CD8-positive, alpha-beta memory T cell (primary cell): ENCODE measurements at places on chromosomes 2 and 18.

DNA sequence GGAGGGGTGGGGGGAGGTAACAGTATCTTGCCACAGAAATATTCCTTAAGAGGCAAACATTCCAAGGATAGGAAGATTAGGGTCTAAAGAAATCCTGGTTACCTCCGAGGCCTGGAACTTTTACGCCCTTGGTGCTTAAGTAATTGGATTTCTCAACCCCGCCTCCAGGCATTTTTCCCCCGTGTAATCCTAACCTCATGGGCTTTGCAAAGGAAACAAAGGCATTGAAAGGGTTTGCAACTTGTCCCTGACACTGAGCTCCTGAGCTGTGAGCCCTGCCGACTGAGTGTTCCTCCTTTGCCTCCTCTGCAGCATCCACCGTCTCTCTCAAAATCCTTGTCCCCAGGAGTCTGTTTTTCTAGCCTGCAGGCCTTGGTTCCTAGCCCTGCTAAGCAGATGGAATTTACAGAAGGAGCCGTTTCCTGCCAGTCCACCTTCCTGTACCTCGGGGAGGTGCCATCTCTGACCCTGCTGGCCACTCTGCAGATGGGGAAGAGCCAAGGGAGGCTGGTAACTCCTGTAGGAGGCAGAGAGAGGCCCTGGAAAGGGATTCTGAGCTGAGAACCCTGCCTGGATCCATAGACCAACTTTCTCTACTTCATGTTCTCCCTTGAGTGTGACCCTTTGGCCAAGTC is 24.2 kb downstream of the TET3 start:
- peaks cover under 1% of the 10 kb centered on the region for H3K4me1 ChIP-seq
- H3K4me3 ChIP-seq: no peak overlapping the region
- no peaks in the 10 kb centered on the region for H3K27me3 ChIP-seq
- H3K36me3 ChIP-seq: peaks cover 9% of the 10 kb centered on the region
- DNase-seq: no peak

DNA sequence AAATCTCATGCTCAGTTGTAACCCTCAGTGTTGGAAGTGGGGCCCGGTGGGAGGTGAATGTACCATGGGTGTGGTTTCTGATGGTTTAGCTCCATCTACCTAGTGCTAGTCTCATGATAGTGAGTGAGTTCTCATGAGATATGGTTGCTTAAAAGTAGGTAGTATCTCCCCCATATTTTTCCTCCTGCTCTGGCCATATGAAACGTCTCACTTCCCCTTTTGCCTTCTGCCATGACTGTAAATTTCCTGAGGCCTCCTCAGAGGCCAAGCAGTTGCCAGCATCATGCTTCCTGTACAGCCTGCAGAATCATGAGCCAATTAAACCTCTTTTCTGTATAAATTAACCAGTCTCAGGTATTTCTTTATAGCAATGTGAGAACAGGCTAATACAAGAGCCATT is 62.8 kb upstream of the RNF152 start:
- DNase-seq: no peak
- no peak overlapping the region for H3K4me3 ChIP-seq
- no peaks in the 10 kb centered on the region for H3K4me1 ChIP-seq
- H3K27me3 ChIP-seq: no peaks in the 10 kb centered on the region

- H3K4me3 ChIP-seq: no peak overlapping the region
- H3K36me3 ChIP-seq: no peaks in the 10 kb centered on the region
- H3K27me3 ChIP-seq: no peaks in the 10 kb centered on the region
- no peak for DNase-seq
- no peak overlapping the region for H3K27ac ChIP-seq
Observed at GRCh38 chr2:226354434-226354833, 445.2 kb downstream of the IRS1 start.

GRCh38 chr2:177380181-177380580 is 12.4 kb upstream of the AGPS start:
- no peaks in the 10 kb centered on the region for H3K4me1 ChIP-seq
- no peak overlapping the region for H3K4me3 ChIP-seq
- no peak overlapping the region for H3K27ac ChIP-seq
- no peaks in the 10 kb centered on the region for H3K36me3 ChIP-seq
- H3K27me3 ChIP-seq: no peaks in the 10 kb centered on the region
- no peak for DNase-seq

DNA sequence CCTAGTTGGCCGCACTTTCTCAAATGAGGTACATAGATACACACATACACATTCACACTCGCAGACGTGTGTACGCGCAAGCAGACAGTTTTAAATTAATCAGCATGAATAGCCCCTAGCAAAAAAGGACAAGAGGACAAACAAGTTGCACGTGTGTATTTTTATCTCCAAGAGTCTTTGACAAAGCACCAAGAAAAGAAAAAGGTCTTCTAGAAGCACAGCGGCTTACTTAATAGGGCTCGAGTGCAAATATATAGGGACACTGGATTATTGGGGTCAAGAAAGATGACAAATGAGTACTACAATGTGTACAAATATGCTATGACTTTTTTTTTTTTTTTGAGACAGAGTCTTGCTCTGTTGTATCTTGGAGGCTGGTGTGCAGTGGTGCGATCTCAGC is 1.7 kb upstream of the BCL2 start:
- H3K27me3 ChIP-seq: no peaks in the 10 kb centered on the region
- H3K4me1 ChIP-seq: peaks cover 6% of the 10 kb centered on the region
- no peak for DNase-seq
- no peaks in the 10 kb centered on the region for H3K36me3 ChIP-seq

GRCh38 chr18:25033747-25034471 is 318.1 kb downstream of the ZNF521 start:
- H3K4me1 ChIP-seq: no peaks in the 10 kb centered on the region
- H3K4me3 ChIP-seq: no peak overlapping the region
- no peaks in the 10 kb centered on the region for H3K27me3 ChIP-seq
- H3K36me3 ChIP-seq: no peaks in the 10 kb centered on the region
- no peak overlapping the region for H3K27ac ChIP-seq
- DNase-seq: no peak

DNA sequence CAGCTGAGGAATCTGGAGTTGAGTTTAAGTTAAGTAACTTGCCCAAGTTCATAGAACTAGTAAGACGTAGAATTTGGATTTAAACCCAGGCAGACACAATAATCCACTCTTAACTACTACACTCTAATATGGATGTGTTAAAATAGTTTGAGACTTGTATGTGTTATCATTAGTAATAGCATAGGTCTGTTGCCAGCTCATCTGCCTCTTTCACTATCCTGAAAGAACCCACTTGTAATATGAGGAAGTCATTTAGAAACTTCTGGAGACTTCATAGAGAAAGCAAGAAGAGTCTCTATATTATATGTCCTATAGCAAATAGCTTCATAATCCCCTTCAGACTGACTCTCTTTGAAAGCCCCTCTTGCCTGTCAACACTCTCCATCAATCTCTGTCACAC is 43.0 kb upstream of the ACADL start:
- no peaks in the 10 kb centered on the region for H3K27me3 ChIP-seq
- H3K4me1 ChIP-seq: no peaks in the 10 kb centered on the region
- DNase-seq: no peak
- no peaks in the 10 kb centered on the region for H3K36me3 ChIP-seq
- no peak overlapping the region for H3K27ac ChIP-seq

DNA sequence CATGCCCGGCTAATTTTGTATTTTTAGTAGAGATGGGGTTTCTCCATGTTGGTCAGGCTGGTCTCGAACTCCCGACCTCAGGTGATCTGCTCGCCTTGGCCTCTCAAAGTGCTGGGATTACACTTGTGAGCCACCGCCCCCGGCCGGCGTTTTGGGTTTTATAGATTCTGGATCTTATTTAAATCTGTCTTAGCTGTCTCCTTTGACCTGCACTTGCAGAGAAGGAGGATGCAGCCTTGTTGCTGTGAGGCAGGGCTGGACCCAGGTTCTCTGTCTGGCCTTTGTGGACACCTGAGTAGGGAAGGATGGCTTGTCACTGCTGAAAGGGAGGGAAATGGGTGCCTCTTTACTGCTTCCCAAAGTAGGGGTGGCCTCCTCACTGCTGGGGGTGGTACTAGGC is 83.0 kb upstream of the HS6ST1 start:
- H3K4me3 ChIP-seq: no peak overlapping the region
- DNase-seq: no peak
- H3K4me1 ChIP-seq: no peaks in the 10 kb centered on the region
- H3K27ac ChIP-seq: no peak overlapping the region

GRCh38 chr2:20596193-20596972 is 54.5 kb downstream of the HS1BP3 start:
- H3K4me1 ChIP-seq: no peaks in the 10 kb centered on the region
- no peaks in the 10 kb centered on the region for H3K27me3 ChIP-seq
- H3K36me3 ChIP-seq: no peaks in the 10 kb centered on the region
- H3K4me3 ChIP-seq: no peak overlapping the region
- H3K27ac ChIP-seq: peak overlapping the region; percentile 43

- H3K27ac ChIP-seq: no peak overlapping the region
- H3K4me3 ChIP-seq: no peak overlapping the region
- no peaks in the 10 kb centered on the region for H3K27me3 ChIP-seq
- no peaks in the 10 kb centered on the region for H3K36me3 ChIP-seq
- no peaks in the 10 kb centered on the region for H3K4me1 ChIP-seq
- no peak for DNase-seq
Observed at GRCh38 chr2:85221067-85221691, 88.0 kb downstream of the TCF7L1 start.

GRCh38 chr2:69122271-69122670 is 109.3 kb downstream of the ANTXR1 start:
- DNase-seq: no peak
- no peaks in the 10 kb centered on the region for H3K36me3 ChIP-seq
- no peaks in the 10 kb centered on the region for H3K27me3 ChIP-seq
- no peak overlapping the region for H3K4me3 ChIP-seq

DNA sequence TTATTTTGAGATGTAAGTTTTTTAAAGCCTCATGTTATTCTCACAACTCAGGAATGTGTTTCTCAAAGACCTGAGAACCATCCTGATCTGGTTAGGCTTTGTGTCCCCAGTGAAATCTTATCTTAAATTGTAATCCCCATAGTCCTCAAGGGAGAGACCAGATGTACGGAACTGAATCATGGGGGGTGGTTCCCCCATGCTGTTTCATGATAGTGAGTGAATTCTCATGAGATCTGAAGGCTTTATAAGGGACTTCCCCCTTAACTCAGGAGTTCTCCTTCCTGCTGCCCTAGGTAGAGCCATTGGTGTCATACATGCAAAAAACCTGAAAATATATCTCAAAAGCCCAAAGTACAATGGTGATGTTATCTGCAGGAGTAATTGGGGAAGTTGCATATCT is 836.7 kb downstream of the CBLN2 start:
- H3K4me3 ChIP-seq: no peak overlapping the region
- no peaks in the 10 kb centered on the region for H3K4me1 ChIP-seq
- DNase-seq: no peak
- no peak overlapping the region for H3K27ac ChIP-seq
- no peaks in the 10 kb centered on the region for H3K27me3 ChIP-seq

DNA sequence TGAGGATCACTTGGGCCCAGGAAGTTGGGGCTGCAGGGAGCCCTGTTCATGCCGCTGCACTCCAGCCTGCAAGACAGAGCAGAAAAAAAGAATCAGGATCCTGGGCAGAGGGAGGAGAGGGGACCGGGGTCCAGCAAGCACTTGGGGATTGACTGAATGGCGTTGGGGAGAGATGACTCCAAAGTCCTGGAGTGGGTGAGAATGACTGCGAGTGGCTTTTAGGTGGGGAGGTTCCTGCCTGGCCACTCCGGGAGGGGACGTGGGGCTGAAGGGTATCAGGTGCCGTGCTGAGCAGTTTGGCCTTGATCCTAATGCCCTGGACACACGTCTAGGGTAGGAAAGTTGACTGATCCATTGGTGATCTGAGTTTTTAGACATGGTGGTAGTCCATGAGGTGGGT is 3.5 kb upstream of the NFATC1 start:
- H3K27me3 ChIP-seq: peaks cover 6% of the 10 kb centered on the region
- H3K4me3 ChIP-seq: no peak overlapping the region
- no peaks in the 10 kb centered on the region for H3K36me3 ChIP-seq

- no peaks in the 10 kb centered on the region for H3K27me3 ChIP-seq
- H3K27ac ChIP-seq: no peak overlapping the region
- no peak overlapping the region for H3K4me3 ChIP-seq
- DNase-seq: no peak
Observed at GRCh38 chr2:239818086-239818485, 207.1 kb downstream of the NDUFA10 start.

- H3K4me1 ChIP-seq: no peaks in the 10 kb centered on the region
- H3K36me3 ChIP-seq: no peaks in the 10 kb centered on the region
- no peak overlapping the region for H3K4me3 ChIP-seq
- no peak for DNase-seq
Observed at GRCh38 chr2:197591339-197592072, 75.6 kb downstream of the MOB4 start.

GRCh38 chr2:134333646-134334189 is 79.8 kb downstream of the MGAT5 start:
- no peak overlapping the region for H3K27ac ChIP-seq
- no peaks in the 10 kb centered on the region for H3K36me3 ChIP-seq
- H3K4me3 ChIP-seq: no peak overlapping the region
- H3K27me3 ChIP-seq: no peaks in the 10 kb centered on the region

DNA sequence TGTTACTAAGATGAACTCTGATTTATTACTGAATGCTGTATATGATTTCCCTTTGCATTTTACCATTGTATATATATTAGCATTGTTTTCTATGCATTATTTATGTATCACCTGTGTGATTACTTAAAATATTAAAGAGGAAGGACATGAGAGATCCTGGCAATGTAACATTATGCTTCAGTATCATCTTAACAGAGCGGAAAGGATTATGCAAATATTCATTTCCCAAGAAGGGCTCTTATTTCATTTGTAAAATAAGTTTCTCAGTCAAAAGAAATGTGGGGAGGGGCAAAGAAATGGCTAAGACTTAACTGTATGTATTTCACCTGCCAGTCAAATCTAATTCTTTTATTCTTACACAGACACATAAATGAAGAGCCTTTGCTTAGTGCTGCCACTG is 654.2 kb upstream of the PKDCC start:
- no peak for DNase-seq
- no peaks in the 10 kb centered on the region for H3K4me1 ChIP-seq
- H3K27me3 ChIP-seq: no peaks in the 10 kb centered on the region
- no peak overlapping the region for H3K27ac ChIP-seq

GRCh38 chr18:2709316-2709715 is 53.8 kb downstream of the SMCHD1 start:
- no peak overlapping the region for H3K4me3 ChIP-seq
- H3K27me3 ChIP-seq: no peaks in the 10 kb centered on the region
- no peak overlapping the region for H3K27ac ChIP-seq
- peaks cover 61% of the 10 kb centered on the region for H3K36me3 ChIP-seq
- H3K4me1 ChIP-seq: peaks cover 6% of the 10 kb centered on the region

GRCh38 chr2:167965907-167966761 is 281.3 kb downstream of the STK39 start:
- H3K4me3 ChIP-seq: no peak overlapping the region
- DNase-seq: no peak
- no peak overlapping the region for H3K27ac ChIP-seq
- no peaks in the 10 kb centered on the region for H3K4me1 ChIP-seq
- no peaks in the 10 kb centered on the region for H3K27me3 ChIP-seq

GRCh38 chr2:215680605-215681598 is 245.0 kb upstream of the FN1 start:
- H3K4me3 ChIP-seq: no peak overlapping the region
- H3K27me3 ChIP-seq: no peaks in the 10 kb centered on the region
- peaks cover 19% of the 10 kb centered on the region for H3K4me1 ChIP-seq
- H3K36me3 ChIP-seq: no peaks in the 10 kb centered on the region
- H3K27ac ChIP-seq: no peak overlapping the region
- DNase-seq: no peak

- peaks cover 29% of the 10 kb centered on the region for H3K4me1 ChIP-seq
- DNase-seq: no peak
- H3K27ac ChIP-seq: peak overlapping the region; percentile 97
- H3K4me3 ChIP-seq: peak overlapping the region; percentile 82
- no peaks in the 10 kb centered on the region for H3K27me3 ChIP-seq
Observed at GRCh38 chr2:152175012-152175367, 573 bp downstream of the STAM2 start.
